GM04504 (cell line): ENCODE measurements at places on chromosomes 13 and 19.

DNA sequence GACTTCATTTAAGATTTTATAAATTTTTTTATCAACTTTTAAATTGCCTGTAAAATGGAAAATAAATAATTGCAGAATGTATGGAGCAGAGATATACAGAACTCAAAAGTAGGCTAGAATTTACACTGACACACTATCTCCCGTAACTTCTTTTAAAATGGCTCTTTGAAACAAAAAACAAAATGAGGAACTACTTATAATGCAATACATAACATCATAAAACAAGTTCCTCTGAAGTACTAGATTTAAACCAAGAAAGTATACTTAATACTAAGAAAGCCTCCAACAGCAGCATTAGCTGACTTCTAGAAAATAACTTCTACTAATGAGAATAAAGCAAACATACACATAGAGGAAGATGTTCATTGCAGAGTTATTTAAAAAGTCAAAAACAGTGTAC, 17.0 kb downstream of the RBM26 start:
- no peak for DNase-seq

- DNase-seq = no peak
Measured at GRCh38 chr13:66225072-66225471, 1005.1 kb downstream of the PCDH9 start.

DNA sequence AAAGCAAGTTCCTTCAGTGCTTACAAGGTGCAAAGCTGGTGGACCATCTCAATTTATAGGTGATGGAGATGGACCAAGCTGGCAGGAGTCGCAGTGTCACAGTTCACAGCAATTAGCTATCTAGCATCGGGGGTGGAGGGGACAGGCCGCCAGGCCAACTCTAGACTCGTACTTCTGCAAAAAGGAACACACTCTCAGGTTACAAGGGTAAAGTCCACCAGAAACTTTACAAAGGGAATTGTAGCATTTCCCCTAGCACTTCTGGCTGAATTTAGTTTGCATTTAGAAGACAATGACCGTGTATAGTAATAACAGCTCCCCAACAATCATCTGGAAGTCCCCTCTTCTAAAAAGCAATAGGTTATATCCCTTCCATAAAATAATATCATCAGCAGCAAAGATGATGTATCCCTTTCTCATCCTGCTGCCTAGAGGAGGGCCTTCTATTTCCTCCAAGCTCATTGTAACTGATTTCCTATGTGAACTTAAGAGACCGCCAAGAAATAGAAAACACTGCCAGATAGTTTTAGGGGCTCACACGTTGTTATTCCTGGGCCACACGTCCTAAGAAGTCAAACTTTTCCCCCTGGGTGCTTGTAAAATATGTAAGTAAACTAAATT, 8.5 kb upstream of the DOCK9 start:
- no peak for DNase-seq

GRCh38 chr13:76928456-76928855, 19.9 kb upstream of the ACOD1 start:
- DNase-seq = no peak

GRCh38 chr19:5826531-5827341, 12.8 kb downstream of the FUT6 start:
- DNase-seq = no peak

DNA sequence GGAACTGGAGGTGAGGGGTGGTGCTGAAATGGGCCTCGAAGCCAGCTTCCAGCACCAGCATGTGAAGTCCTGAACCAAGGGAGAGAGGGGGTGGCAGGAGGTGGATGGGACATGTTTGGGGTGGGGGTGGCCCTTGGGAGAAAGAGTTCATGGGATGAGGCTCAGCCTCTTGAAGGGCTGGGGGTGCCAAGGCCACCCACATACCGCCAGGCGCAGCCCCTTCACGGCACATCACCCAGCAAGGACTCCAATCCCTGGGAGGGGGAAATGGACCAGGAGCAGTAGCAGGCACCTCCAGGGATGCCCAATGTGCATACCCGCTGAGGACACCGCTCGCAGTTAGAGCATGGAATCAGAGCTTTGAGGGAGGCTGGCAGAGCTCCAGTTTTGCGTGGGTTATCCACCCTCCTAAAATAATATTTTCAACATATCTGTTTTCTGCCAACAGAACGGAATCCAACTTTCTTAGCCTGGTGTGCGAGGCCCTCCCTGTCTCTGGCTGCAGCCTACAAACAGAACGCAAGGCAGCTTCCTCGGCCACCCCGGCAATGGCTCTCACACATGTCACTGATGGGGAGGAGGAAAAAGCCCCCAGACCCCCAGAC, 140.5 kb upstream of the VSTM2B start:
- DNase-seq = no peak

DNA sequence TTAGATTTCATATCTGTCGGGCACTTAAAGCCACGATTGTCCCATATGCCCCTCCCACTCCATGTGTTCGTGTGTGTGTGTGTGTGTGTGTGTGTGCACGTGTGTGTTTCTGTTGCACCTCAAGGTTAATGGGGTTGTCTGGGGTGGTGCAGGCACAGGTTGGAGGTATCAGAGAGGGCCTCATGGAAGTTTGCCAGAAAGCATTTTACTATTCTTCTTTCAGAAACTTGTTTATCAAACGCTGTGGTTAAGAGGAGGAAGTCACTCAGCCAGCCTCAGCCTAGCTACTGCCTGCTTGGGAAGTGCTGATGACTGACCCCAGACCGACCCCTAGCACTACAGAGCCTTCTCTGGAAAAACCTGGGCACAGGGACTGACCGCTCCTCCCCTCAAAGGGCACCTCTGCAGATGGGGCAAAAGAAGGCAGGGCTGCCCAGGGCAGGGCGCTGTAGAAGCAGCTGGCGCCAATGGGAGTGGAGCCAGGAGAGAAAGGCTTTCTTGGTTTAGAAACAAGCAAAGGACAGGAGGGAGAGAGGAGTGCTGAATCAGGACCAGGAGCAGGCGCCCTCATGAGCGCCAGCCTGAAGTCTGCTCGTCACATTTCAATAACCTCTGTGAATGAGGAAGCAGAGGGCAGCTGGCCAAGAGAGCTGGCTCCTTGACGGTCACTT, 3.9 kb downstream of the SIAH3 start:
- DNase-seq = no peak

DNA sequence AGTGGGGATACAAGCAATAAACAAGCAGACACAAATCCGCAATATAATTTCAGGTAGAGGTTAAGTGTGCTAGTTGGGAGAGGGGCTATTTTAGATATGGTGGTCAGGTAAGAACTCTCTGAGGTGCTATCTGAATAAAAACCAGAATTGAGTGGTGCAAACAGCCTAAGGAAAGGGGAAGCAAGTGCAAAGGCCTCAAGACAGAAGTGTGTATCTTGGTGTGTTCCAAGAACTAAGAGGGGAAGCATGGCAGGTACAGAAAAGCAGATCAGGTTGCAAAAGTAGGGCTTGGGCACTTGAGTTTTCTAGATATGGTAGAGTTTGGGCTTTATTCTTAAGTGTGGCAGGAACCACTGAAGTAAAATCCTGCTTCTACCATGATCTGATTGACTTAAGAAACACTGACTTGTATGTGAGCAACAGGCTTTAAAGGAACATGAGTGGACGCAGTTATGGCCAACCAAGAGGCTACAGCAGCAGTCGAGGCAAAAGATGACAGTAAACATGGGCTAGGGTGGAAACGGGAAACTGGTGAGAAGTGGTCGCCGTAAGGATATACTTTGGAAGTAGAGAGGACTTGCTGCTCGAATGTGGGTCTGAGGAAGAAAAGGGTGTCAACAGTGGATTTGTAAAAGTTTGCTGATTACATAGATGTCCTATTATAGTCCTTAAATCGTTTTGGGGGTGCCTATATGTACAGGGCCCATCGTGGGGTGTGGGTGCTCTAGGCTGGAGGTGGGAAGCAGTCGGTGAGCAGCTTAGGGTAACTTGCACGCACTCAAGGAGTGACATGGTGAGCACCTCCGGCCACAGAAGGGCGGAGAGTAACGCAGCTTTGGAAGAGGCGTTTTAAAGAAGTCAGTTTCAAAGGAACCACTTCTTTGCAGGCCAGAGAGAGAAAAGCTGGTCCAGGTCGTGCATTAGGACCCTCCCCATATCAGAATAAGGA, 677 bp downstream of the TGDS start:
- DNase-seq = no peak

DNA sequence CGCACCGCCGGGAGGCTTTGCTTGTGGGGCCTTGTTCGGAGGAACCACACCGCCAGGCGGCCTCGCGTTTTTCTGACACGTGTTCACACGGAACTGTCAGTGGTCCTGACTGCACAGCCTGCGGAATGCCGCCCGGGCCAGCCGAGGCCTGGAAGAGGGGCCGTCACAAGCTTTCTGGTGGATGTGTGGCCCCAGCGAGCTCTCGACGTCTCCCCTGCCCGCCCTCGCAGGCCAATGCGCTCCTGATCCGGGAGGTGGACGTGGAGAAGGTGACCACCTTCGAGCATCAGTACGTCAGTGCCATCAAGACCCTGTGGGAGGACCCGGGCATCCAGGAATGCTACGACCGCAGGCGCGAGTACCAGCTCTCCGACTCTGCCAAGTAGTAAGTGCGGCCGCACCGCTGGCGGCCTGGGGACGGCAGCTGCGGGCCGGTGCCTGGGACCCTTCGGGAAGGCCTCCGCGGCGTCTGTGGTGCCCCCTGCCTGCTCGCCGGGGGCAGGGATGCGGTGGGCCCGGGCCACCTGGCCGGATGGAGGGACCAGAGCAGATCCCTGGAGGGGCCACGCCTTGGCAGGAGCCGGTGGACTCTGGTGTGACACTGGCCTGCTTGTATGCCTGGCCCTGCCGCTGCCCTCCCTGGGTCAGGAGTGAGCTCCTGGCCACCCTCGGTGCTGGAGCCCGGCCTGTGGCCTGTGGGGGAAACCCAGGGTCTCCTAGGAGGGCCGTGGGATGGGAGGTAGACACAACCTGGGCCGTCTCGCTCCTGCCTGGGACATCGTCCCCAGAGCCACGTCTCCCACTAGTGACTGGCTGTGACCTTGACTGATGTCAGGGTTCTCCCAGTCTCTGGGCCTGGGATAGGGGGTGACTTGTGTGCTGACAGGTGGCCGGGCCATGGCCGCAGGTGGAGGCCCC, 19.2 kb downstream of the GNA11 start:
- no peak for DNase-seq

DNA sequence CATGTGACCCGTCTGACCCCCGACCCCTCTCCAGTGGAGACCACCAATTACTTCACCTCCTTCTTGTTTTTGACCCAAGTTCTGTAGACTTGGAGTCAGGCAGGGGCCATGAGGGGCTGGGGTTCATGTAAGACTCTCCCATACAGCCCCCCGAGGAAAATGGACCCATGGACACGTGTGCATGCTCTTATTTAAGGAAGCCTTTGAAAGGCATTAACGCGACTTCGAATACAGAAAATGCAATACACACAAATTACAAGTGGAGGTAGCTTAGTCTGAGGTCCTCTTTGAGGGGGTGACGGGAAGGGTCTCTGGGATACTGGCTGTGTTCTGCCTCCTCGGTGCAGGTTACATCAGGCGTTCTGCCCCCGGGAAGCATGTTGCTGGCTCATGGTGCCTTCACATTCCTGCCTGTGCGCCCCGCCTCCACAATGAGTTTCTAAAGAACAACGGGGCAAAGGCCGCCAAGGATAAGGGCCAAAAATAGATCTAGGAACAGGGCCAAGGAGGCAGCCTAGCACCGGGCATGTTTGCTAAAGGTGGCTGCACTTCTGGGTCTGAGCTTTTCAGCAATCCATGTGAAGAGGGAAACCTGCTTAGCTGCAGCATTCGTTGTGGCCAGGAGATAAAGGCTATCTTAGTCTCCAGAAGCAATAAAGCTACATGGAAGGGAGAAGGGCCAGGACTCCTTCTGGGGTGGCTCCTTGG, 54.5 kb downstream of the RAB20 start:
- DNase-seq = no peak

DNA sequence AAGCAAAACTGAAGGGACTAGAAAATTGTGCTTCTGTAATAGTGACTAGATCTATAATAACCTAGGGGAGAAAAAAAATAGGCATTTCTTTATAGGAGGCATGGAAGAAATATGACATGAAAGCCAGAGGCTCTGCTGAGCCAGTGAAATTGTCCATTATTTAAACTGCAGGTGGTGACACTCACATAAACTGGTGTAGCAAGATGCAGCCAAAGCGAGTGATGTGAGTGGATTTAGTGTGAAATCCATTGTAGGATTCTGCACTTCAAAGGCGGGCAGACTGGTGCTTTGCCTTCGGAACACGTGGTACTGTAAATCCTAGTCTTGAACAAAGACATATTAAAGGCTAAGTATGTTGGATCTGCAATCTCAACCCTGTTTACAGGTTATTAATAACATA, 361.9 kb downstream of the TBC1D4 start:
- no peak for DNase-seq

DNA sequence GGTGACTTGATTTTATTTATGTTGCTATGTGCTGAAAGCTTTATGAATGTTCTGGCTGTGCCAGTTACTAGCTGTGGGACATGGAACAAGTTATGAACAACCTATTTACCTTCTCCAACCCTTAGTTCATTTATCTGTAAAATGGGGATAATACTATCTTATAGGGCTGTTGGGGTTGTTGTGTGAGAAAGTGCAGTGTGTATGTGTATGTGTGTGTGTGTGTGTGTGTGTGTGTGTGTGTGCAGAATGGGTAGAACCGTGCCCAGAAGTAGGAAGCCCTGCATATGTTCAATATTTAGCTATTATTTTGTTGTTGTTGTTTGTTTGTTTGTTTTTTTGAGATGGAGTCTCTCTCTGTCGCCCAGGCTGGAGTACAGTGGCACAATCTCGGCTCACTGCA, 20.4 kb downstream of the ZSWIM9 start:
- no peak for DNase-seq

DNA sequence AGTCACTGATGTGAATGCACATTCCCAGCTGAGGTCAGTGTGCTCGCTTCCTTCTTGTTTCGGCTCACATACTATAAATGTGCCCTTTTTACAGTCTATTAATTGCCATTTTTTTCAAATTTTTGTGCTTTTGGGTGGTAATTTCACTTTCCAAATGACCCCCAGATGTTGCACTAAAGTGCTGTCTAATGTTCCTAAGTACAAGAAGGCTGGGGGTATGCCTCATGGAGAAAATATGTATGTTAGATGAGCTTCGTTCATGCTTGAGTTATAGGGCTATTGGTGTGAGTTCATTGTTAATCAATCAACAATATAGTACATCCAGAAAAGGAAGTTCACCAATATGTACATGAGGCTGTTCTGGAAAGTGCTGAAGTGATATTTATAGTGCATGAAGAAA, 84.7 kb downstream of the KL start:
- DNase-seq = no peak

GRCh38 chr13:113862191-113862930, 1.5 kb downstream of the GAS6 start:
- no peak for DNase-seq

- no peak for DNase-seq
Measured at GRCh38 chr19:30309905-30310601, 62.1 kb upstream of the ZNF536 start.
